NB4 (cell line): ENCODE measurements at places on chromosomes 6 and 20.

DNA sequence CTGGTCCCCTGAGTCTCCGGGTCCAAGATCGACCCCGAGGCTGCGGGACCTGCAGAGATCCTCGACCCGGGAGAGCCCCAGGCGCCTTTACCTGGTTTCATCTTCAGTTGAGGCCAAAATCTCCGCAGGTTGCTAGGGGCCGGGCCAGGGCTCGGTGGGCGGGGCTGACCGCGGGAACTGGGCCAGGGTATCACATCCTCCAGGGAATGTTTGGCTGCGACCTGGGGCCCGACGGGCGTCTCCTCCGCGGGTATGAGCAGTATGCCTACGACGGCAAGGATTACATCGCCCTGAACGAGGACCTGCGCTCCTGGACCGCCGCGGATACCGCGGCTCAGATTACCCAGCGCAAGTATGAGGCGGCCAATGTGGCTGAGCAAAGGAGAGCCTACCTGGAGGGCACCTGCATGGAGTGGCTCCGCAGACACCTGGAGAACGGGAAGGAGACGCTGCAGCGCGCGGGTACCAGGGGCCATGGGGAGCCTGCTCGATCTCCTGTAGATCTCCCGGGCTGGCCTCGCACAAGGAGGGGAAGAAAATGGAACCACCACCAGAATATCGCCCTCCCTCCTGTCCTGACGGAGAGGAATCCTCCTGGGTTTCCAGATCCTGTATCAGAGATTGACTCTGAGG lies 53.8 kb upstream of the POLR1H start:
- no peak for DNase-seq

- peak; percentile 81 for DNase-seq
Measured at GRCh38 chr20:52410182-52410647, 218.6 kb upstream of the ZFP64 start.

DNA sequence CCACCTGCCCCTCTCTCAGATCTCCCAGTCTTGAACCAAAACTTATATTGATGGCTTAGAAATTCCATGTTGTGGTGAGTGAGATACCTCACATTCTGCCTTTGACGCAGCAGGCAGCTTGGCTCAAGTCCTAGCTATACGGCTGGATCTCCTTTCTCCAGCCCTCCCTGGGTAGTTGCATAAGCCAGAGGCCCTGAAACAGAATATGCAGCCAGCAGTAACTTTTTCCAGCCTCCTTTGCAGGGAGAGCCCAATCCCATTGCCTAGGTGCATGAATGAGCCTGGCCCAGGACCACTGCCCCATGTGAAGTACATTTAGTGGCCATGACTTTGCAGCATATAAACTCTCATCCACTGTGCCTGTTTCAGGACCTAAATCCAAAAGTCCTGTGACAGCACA lies 202.2 kb upstream of the CDYL start:
- no peak for DNase-seq

DNA sequence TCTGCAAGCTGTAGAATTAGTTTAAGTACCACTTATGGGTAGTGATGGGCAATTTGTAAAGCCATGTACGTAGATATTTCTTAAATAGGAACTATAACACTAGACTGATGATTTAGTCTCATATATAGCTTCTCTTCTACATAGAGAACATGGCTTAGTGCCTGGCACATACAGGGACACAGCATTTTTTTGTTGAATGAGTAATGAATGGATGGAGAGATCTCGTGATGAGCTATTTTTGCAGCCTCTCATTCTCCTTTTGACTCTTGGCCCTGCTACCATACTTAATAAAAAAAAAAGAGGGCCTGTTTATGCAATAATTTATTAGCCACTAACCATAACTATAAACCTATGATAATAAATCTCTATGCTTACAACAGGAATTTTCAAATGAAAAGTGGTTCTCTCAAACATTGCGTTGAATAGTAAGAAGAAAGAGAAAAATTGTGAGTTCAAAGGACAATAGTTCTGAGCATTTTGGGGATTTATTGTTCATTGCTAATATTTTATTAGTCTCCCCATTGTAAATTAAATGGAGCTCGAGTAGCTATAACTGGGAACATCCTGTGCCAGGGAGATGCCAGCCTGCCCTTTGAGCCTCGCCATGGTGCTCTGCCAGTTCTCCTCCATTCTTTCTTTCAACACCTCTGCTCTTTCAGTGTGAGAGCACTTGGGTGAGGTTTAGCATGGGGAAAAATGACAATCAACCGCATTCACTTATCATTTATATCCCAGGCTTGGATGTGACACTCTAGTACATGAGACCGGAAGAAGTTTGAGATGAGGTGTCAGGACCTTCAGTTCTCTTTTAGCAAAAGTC lies 14.7 kb upstream of the RCAN2 start:
- DNase-seq, result no peak

DNA sequence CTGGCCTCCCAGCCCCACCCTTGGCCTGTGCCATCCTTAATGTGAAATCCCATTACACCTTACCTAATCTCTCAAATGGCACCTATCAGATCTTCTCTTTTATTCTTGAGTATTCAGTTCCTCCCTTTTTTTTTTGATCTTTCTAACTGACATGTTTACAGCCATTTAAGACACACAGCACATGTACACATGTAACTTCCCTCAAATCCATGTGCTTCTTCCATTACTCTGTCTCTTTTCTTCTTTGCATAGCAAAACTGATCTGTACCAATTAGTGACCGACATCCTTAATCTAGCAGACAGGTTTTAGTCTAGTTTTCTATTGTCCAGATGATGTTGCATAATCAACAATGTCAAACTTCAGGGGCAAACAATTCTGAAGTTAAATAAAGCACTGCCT lies 413.8 kb upstream of the FLRT3 start:
- DNase-seq, result no peak

DNA sequence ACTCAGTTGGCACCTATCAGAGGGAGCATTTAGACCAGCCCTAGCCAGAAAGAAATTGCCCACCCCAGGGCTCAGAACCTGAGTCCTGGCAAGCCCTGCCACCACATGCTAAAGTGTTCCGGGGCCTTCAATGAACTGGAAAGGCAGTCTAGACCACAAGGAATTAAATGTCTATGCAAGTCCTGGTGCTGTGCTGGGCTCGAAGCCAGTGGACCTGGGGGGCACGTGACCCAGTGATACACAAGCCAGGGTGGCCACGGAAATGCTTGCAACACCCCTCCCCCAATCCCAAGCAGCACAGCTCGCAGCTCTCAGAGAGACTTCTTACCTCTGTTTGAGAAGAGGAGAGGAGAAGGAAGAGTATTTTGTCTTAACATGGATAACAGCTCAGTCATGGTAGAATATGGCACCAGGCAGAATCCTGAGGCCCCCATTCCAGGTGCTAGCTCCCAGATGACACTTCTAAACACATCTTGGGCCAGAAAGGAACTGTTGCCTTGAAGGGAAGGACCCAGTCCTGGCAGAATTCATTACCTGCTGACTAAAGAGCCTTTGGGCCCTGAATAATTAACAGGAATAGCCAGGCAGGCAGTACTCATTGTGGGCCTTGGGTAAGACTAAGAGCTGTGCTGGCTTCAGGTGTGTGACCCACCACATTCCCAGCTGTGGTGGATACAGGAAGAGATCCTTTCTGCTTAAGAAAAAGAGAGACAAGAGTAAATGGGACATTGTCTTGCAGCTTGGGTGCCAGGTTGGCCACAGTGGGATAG lies 111.3 kb downstream of the BTBD9 start:
- no peak for DNase-seq

- DNase-seq, result no peak
Measured at GRCh38 chr6:43676962-43677606, 10.5 kb downstream of the MRPS18A start.

DNA sequence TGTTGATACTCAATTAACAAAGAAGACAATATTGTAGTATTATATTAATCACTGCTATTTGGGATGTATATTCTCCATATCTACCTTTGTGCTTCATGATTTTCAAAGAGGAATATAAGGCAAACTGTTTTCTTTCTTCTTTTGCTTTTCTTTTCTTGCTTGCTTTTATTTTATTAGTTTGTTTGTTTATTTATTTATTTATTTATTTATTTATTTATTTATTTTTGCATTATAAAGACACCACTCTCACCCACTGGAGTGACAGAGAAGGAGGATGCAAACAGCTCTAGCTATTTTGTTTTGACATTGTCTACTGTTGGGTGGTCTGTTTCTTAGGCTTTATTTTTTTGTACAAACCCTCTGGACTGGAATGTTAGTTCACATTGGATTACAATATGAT lies 1352.7 kb downstream of the HACE1 start:
- DNase-seq, result no peak

GRCh38 chr20:63461104-63461763 lies 11.2 kb downstream of the KCNQ2 start:
- DNase-seq, result peak; percentile 40

DNA sequence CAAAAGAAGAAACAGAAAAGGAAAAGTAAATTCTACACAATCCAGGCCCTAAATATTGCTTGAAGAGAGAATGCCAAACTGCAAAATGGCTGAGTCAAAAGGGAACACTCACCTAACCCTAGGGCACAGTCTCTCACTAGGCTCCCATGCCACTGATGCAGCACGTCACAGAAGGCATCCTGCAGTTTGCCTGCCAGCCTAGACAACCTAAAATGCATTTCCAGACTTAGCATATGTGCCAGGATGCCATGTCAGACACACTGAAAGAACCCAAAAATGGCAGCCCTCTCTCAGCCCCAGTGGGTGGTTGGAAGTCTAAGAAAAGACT lies 10.6 kb upstream of the SIRPD start:
- no peak for DNase-seq
